Right hindlimb (tissue), 1 donor: ENCODE measurements at places on chromosomes 5 and 9.

- DNase-seq: no peak
Measured at GRCh38 chr5:72440207-72440638, 67.0 kb downstream of the ZNF366 start.

- DNase-seq: no peak
Measured at GRCh38 chr9:126125577-126125976, 201.1 kb upstream of the MVB12B start.

DNA sequence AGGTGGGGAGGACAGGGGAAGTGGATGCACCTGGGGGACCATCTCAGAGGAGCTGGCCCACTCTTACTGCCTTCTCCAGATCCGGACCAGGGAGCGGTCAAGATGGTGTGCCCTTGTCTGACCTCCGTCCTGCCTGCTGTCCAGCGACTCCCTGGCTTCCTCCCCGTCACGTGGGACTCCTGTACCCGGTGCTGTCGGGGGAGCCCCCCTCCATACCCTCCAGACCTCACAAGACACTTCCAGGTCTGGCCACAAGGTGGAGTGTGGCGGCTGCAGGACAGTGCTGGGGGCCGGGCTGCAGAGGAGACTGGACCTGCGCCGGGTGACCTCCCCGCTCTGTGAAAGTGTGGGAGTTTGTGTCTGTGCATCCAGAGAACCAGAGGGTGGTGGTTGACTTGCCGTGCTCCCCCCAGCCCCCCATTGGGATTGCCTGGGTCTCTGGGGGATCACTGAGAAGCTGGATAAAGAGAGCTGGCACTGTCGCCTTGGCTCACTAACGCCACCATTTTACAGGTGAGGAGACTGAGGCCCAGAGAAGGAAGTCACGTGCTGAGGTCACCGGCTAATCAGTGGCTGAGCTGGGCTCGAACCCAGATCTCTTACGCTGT is 1.9 kb upstream of the CRB2 start:
- DNase-seq: peak; percentile 78

GRCh38 chr5:139416651-139417050 is 12.8 kb upstream of the SPATA24 start:
- DNase-seq: no peak

DNA sequence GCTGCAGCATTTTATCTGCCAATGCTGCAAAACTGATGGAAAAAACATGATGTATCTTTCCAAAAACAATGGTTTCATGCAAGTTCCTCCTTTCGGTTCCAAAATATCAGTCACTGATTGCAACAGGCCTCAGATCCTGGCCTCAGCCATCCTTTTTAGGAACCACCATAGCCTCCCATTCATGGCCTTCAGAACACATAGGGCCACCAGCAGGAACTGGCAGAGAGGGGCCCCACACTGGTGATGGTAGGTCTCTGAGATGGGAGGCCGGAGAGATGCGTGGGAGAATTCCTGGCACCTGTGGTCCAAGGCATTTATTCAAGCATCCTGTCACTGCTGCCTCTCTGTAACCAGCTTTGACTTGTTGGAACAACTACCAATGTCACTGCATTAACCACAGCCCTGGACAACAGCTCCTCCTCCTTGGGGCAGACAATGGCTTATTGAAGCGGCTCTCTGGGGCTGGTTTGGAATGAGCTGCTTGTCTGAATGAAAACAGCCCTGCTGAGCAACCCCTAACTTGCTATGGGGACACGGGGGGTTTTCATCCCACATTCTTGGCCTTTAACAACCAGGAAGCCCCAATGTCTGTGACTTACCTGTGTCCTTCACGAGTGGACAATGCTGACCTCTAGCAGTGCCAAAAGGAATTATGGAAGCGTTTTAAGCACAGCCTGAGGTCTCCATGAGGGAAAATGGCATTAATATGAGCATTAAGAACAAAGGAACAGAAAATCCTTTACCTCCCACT is 108.1 kb downstream of the LHFPL2 start:
- peak; percentile 24 for DNase-seq

GRCh38 chr5:107154593-107154992 is 516.1 kb downstream of the EFNA5 start:
- no peak for DNase-seq

GRCh38 chr5:132949136-132949535 is 14.3 kb downstream of the AFF4 start:
- DNase-seq: no peak

- DNase-seq: no peak
Measured at GRCh38 chr5:35213608-35214007, 16.7 kb downstream of the PRLR start.

- no peak for DNase-seq
Measured at GRCh38 chr9:77384406-77384805, 207.1 kb downstream of the VPS13A start.

DNA sequence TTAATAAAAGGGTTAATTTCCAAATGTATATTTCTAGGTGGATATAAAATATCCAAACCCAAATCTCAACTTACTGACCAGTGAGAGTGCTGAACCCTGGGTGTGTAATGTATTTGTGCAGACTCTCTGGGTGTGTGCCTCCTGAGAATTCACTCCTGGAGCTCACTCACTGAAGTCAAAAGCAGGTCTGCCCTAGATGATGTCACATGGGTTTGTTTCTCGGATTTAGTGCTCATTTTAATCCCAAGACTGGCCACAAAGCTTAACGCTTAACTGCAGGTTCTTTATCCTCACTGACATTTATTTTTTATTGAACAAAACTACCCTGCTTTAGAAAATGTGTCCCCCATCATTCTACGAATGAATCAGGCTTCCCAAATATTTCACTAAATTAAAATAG is 179.4 kb downstream of the PPP2R2B start:
- DNase-seq: no peak

GRCh38 chr5:19928562-19929421 is 59.2 kb downstream of the CDH18 start:
- no peak for DNase-seq

- no peak for DNase-seq
Measured at GRCh38 chr5:169325273-169325672, 24.3 kb upstream of the SLIT3 start.

GRCh38 chr5:138460032-138460693 is 5.1 kb upstream of the EGR1 start:
- DNase-seq: no peak

DNA sequence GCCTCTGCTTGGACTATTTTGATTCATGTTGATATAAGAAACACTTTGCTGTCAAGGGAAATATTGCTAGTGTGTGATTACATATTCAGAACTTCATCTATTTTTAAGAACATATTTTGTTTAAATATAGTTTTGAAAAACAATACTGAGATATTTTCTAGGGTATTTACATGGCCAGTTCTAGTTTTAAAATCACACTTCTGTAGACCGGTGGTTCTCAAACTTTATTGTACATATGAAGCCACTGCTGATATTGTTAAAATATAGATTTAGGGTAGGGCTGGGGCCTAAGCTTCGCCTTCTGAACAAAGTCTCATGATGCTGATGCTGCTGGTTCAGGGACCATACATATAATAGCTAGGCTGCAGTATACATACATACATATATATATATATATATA is 1000.0 kb downstream of the PTPRD start:
- DNase-seq: no peak

GRCh38 chr9:125970340-125970739 is 223.2 kb downstream of the PBX3 start:
- no peak for DNase-seq
